Psoas muscle (tissue), 8 donors: ENCODE measurements at places on chromosomes 2 and 18. TPM values are rescaled to one million over a fixed set of nuclear protein-coding genes. Genes with fewer than 3 reads are reported as not detected.

Gene AKAIN1
- total RNA-seq, result not detected

- no peak overlapping the region for H3K4me3 ChIP-seq
- no peaks in the 10 kb centered on the region for H3K27me3 ChIP-seq
- DNase-seq, result no peak
- H3K27ac ChIP-seq, result peak overlapping the region; percentile 96
- peaks cover 60% of the 10 kb centered on the region for H3K4me1 ChIP-seq
These were observed 70.3 kb downstream of the POLR1A start for GRCh38 chr2:86035376-86035882.

GRCh38 chr18:362311-363290 is 94.8 kb upstream of the THOC1 start:
- H3K27me3 ChIP-seq, result no peaks in the 10 kb centered on the region
- no peaks in the 10 kb centered on the region for H3K36me3 ChIP-seq
- H3K4me1 ChIP-seq, result no peaks in the 10 kb centered on the region
- H3K4me3 ChIP-seq, result no peak overlapping the region

GRCh38 chr2:184728411-184728810 is 130.1 kb downstream of the ZNF804A start:
- H3K27me3 ChIP-seq, result no peaks in the 10 kb centered on the region
- DNase-seq, result no peak
- no peak overlapping the region for H3K4me3 ChIP-seq

- no peaks in the 10 kb centered on the region for H3K27me3 ChIP-seq
- H3K4me1 ChIP-seq, result peaks cover 16% of the 10 kb centered on the region
- no peak overlapping the region for H3K27ac ChIP-seq
- H3K4me3 ChIP-seq, result no peak overlapping the region
- DNase-seq, result no peak
- H3K36me3 ChIP-seq, result peaks cover under 1% of the 10 kb centered on the region
These were observed 28.2 kb downstream of the SERTAD2 start for GRCh38 chr2:64625299-64626145.

DNA sequence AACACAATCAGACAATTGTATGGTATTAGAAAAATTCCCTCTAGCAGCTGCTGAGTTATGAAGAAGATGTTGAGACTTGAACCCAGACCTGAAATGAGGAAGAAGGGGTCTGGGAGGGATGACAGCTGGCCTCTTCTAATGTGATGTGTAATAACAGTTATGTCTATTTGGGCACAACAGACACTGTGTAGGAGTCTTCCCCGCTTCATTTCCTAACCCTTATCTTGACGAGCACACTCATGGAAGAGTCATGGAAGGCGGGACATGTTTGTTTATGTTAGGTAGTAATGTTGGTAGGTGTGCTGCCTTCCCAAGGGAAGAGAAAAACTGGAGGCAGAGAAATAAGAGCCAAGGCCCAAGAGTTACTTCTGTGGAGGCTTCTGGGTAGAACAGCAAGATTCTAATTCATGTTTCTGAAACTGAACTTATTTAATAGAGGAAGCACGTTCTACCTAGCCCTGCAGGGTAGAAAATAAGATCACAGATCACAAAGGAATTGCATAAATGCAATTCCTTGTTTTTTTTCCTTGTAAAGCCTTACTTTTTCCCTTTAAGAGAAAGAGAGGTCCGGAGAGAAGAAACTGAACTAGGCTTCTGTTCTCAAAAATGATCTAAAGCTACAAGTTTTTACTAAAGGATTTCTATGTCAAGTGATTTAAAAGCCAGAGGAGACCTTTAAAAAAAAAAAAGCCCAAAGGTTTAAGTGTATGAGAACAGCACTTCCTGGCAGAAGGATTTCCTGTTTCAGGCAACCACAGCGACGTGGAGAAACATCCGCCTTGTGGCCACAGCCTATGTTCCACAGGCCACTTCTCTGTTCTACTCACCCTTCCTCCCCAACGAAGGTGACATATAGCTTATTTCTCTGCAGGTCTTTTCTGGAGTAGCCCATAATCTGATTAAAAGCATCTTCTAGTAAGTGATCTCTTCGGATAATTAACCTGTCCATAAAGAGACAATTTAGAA is 68.5 kb upstream of the STK17B start:
- no peaks in the 10 kb centered on the region for H3K36me3 ChIP-seq
- peak; percentile 73 for DNase-seq
- peak overlapping the region; percentile 24 for H3K27ac ChIP-seq
- H3K4me3 ChIP-seq, result no peak overlapping the region
- no peaks in the 10 kb centered on the region for H3K27me3 ChIP-seq

Gene LRP1B
- total RNA-seq, result 1.5 TPM

Gene KCTD1
- total RNA-seq, result 5.6 TPM

DNA sequence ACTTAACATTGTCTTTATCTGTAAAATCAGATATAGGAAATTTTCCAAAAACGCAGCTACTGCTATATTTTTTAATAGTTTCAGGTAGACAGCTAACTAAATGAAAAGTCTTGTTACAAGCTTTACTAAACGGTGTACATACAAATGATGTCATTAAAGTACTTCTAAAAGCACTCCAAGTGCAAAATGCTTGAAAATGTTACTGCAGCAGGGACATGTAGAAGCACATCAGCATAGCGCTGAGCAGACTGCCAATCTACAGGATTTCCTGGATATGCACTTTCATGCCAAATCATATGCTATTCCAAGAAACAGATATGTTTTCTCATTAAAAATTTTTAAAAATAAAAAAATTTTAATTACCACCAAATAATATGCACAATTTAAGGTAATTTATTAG is 61.7 kb downstream of the SMAD2 start:
- H3K27me3 ChIP-seq, result no peaks in the 10 kb centered on the region
- peaks cover 28% of the 10 kb centered on the region for H3K36me3 ChIP-seq
- H3K4me1 ChIP-seq, result peaks cover 12% of the 10 kb centered on the region
- no peak overlapping the region for H3K27ac ChIP-seq

GRCh38 chr2:79862756-79863155 is 349.9 kb downstream of the CTNNA2 start:
- no peak overlapping the region for H3K27ac ChIP-seq
- no peak overlapping the region for H3K4me3 ChIP-seq
- H3K36me3 ChIP-seq, result no peaks in the 10 kb centered on the region
- no peak for DNase-seq

DNA sequence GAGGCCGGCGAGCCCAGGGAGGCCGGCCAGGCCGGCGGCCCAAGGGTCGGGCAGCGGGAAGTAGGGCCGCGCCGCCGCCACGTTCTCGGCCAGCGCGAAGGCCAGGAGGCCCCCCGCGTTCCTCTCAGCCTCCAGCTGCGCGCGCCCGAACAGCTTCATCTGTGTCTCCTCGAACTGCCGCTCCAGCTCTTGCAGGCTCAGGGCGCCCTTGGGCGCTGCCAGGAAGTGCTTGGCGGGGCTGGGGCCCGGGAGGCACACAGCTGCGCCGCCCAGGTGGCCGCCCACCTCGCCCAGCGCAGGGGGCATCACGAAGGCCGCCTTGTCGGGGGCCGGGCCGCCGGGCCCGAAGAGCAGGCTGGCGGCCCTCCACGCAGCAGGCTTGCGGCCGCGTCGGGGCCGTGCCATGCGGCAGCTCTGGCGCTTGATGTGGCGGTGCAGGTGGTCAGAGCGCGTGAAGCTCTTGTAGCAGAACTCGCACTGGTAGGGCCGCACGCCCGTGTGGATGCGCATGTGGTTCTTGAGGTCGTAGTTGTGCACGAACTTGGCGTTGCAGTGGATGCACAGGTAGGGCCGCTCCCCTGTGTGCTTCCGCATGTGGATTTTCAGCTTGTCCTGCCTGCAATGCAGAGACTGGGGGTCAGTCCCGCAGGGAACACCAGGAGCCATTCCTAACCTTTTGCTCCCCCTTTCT is 99.0 kb upstream of the SMAD2 start:
- no peak overlapping the region for H3K4me3 ChIP-seq
- no peak for DNase-seq
- no peak overlapping the region for H3K27ac ChIP-seq
- peaks cover 3% of the 10 kb centered on the region for H3K4me1 ChIP-seq

DNA sequence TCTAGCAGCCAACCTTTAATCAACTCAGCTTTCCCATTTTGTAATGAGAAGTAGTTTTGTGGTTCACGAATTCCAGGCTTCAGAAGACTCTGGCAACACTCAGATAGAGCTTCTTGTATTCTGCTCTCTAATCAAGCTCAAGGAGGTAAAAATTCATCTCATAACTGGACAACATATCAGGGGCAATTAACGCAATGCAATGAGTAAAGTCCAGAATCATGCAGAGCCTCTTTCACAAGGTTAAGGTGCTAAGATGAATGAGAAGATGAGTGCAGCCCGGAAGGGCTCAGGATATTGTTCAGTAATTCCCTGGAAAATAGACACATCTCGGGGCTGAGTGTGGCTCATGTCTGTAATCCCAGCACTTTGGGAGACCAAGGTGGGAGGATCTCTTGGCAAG is 527.7 kb downstream of the SOX11 start:
- H3K27me3 ChIP-seq, result no peaks in the 10 kb centered on the region
- no peak overlapping the region for H3K27ac ChIP-seq
- H3K36me3 ChIP-seq, result no peaks in the 10 kb centered on the region
- DNase-seq, result no peak

DNA sequence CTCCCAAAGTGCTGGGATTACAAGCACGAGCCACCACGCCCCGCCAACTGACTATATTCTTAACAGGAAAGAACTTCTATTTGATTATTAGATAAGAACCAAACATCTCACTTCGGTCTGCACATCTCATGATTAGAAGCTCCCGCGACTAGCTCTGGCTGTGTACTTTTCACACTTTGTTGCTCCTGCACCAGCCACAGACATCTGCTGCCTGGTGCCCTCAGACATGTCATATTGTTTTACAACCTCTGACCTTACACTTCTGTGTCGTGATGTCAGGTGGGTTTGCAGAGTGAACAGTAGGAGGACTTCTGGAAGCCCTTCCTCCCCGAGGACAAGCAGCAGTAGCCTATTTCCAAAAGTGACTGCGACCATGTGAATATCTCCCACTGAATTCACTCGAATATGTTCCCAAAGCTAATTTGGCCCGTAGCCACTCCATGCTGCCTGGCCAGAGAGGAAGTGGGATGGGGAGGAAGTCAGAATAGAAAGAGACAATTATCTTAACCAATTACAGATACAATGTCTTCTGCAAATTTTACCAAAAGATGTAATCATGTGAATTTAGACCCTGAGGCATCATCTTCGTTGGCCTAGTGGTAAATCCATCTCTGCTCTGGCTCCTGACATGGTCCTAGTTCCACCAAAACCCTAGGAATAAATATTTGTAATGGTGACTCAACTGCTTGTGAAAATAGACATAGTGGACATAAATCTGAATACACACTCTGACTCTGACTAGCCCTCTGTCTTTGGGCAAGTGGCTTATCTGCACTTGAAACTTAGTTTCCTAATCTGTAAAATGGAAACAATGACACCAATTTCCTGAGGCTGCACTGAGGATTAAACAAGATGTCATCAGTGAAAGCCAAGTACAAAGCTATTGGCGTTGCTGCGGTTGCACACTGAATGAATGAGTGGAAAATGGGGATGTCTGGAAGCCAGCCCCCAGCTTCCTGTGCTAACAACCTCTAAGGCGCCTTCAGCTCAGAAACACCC is 406.1 kb downstream of the LRATD1 start:
- H3K4me3 ChIP-seq, result no peak overlapping the region
- no peak overlapping the region for H3K27ac ChIP-seq
- no peaks in the 10 kb centered on the region for H3K4me1 ChIP-seq
- DNase-seq, result no peak
- H3K27me3 ChIP-seq, result no peaks in the 10 kb centered on the region

DNA sequence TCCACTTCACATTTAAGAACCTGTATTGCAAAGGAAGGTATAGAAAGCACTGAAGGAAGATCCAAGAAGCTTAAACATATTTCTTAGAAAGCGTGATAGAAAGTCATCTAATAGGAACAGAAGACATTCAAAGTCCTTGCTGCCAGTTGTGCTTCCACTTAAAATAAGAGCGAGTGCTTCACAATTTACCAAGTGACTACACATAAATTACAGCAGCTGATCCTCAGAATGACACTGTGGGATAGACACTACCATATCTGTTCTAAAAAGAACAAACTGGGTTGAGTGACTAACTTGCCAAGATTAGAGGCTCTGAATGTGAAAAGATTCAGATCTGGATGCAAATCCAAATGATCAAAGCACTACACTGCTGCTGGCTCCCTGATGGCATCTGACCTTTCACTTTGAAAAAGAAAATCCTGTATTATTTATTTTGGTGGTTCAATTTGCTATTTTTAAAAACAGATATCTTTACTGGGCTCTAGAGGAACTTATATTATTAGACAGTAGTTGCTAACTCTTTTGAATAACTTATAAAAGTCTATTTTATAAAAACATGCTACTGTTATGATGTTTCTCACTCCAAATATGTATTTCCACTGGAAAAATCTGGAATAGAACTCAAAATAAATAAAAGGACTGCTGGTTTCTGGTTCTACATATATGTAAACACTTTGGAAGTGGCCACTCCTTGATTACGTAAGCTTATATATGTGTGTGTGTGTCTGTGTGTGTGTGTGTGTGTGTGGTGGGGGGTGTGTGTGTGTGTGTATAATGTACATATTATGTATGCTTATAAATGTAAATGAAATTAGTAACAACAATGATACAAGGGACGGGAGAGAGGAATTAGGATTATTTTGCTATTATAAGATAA is 57.4 kb downstream of the KIDINS220 start:
- DNase-seq, result no peak
- no peaks in the 10 kb centered on the region for H3K27me3 ChIP-seq
- H3K4me3 ChIP-seq, result no peak overlapping the region
- no peak overlapping the region for H3K27ac ChIP-seq
- peaks cover 3% of the 10 kb centered on the region for H3K4me1 ChIP-seq

GRCh38 chr2:54543733-54544396 is 87.7 kb downstream of the SPTBN1 start:
- no peak for DNase-seq
- H3K4me3 ChIP-seq, result no peak overlapping the region
- H3K27ac ChIP-seq, result no peak overlapping the region
- no peaks in the 10 kb centered on the region for H3K27me3 ChIP-seq
- H3K4me1 ChIP-seq, result peaks cover 7% of the 10 kb centered on the region
- peaks cover 3% of the 10 kb centered on the region for H3K36me3 ChIP-seq

- no peak overlapping the region for H3K4me3 ChIP-seq
- peaks cover 11% of the 10 kb centered on the region for H3K4me1 ChIP-seq
- DNase-seq, result no peak
- H3K27ac ChIP-seq, result no peak overlapping the region
- no peaks in the 10 kb centered on the region for H3K27me3 ChIP-seq
These were observed 11.5 kb downstream of the SPRED2 start for GRCh38 chr2:65420712-65421431.

Gene C2orf66
- total RNA-seq, result not detected

Gene CKAP2L
- 0.05 TPM for total RNA-seq
